CD8-positive, alpha-beta T cell (primary cell): ENCODE measurements at places on chromosomes 13 and 19. TPM values are rescaled to one million over a fixed set of nuclear protein-coding genes. Genes with fewer than 3 reads are reported as not detected.

Gene MUC16
- 0.14 TPM for total RNA-seq

DNA sequence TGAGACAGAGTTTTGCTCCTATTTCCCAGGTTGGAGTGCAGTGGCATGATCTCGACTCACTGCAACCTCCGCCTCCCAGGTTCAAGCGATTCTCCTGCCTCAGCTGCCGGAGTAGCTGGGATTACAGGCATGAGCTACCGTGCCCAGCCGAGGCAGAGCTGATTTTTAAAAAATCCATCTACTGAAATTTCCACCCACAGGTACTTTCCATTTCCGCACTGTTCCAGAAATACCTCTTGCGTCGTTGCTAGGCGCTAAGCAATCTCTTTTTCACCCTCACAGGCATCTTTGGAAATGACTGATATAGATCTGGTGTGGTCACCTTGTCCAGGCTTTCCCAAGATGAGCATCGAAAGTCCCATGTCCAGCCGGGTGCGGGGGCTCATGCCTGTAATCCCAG lies 9.4 kb downstream of the TMEM38A start:
- no peak for DNase-seq

GRCh38 chr13:50401049-50401505 lies 385.8 kb downstream of the KCNRG start:
- no peak for DNase-seq

- DNase-seq = no peak
These were observed 10.3 kb downstream of the TBCB start for GRCh38 chr19:36125557-36125956.

- no peak for DNase-seq
These were observed 52.8 kb downstream of the THSD1 start for GRCh38 chr13:52353193-52353592.

- no peak for DNase-seq
These were observed 33.0 kb downstream of the GPC6 start for GRCh38 chr13:93259527-93260080.
